ENCODE measurements at places on chromosomes 4 and X.

DNA sequence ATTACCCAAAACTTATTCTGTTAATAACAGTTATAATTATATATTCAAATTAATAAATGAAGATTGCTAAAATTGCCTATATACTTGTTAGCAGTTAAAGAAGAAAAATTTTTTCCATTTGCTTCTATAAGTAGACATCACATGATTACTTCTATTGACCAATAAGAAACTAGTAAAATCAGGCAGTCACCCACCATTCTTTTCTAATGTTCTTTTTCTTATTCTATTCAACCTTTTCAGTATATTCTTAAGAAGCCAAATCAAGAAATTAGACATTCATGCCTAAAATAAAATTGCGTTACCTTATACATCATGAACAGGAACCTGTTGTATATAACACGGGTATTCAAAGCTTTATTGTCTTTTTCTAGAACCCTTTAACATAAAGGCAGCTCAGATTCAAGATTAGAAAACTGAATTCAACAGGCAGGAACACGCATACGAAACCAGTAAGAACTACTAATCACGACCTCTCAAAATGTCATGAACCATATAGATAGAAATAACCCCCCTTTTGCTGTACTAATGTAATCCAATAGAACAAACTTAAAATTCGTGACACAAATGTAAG, 568.1 kb upstream of the DIPK2B start:
- no peak for DNase-seq

DNA sequence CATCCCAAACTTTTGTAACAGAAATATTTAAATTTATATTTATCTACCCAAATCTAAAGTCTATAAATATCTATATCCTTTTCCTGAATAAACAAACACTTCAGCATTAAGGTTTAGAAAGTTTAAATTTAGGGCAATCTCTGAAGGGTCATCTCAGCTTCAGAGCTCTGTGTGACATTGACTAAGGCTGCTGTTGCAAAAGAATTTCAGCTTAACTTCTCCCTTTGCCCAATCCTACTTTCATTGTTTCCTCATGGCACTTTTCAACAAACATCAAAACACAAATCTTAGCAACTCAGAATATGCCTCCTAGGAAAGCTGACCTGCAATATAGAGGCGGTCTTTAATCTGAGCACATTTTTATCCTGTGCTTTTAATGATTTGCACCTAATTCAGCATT, 79.7 kb upstream of the BANK1 start:
- no peak for DNase-seq

- no peak for DNase-seq
Observed at GRCh38 chr4:2363951-2364653, 54.3 kb downstream of the ZFYVE28 start.

GRCh38 chrX:44228621-44229020, 114.9 kb downstream of the EFHC2 start:
- no peak for DNase-seq

Measured in GM19239 (cell line).